ENCODE measurements at places on chromosomes 5 and 9.

DNA sequence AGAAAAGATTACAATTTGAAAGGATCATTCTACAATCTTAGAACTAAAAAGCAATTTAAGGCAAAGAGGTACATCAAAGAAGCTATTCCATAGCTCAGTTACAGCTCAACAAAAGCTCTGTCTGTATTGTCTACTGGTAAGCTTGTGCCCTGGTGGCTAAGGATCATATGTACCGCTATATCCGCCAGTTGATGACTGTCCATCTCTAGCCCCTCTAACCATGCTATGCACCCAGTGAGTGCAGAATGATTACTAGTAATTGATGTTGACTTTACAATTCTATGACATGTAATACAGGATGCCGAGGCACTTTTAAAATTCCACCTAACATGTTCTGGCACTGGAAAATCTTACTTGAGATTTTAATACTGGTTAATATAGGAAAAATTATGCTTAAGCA is 13.1 kb downstream of the LOX start:
- DNase-seq = no peak

DNA sequence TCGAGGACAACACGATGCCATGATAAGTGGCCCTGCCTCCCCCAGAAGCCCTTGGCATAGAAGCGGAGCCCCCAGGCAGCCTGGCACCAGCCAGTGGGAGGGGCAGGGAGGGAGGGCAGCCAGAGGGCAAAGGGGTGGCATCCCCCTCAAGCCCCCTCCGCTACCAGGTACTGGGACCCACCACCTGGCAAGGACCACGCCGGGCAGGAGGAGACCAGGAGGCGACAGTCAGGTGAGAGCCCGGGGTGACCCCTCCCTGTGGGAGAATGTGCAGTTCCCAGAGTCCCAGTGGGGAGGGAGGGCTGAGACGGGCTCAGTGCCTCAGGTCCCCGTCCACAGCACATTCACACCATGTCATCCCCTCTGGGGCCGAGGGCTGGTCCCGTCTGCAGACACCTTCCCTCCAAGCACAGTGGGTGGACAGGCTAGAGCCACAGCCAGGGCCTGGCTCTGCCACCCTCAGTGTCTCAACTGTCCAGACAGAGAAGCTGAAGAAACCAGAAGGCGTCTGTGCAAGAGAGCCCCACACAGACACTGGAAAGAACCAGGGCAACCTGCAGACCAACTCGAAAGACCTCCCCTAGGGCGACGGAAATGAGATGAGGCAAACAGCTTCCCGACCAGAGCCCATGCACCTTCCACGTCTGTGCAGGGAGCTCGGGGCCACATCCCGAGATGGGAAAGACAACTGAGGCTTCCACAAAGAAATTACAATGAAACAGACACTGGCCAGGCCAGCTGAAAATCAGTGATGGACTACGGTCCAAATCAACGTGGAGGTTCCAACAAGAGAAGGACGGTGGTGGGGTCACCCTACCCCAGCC is 11.1 kb downstream of the BRD3 start:
- DNase-seq = no peak

DNA sequence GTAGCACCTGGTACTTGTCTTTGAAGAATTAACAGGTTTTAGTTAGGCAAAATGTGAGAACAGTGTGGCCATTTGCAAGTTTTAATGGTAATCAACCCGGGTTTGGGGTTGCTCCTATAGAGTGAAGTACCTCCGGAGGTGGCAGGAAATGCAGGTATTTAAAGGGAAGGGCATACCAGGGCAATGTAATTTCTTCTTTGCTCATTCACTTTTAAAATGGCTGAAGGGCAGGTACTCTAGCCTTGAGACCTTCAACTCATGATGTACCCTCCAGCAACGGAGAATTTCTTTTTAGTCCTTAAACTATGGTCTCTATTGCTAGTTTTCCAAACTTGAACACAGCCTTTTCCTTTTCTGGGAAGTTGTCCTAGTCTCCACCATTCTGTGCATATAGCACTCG is 1.3 kb upstream of the HSPA4 start:
- DNase-seq = no peak

- DNase-seq = no peak
Measured at GRCh38 chr9:89153232-89154017, 25.2 kb downstream of the SHC3 start.

GRCh38 chr9:93262537-93263310 is 78.8 kb downstream of the WNK2 start:
- DNase-seq = no peak

Data from stimulated activated CD4-positive, alpha-beta T cell treated with anti-CD3 and anti-CD28 coated beads, Interleukin-1b, Interleukin-23, amount 100 ng/mL, for 4 hours (primary cell).